ENCODE measurements at places on chromosomes 2 and 18.

- no peak for DNase-seq
These were observed 69.2 kb downstream of the PDCL3 start for GRCh38 chr2:100632037-100632436.

DNA sequence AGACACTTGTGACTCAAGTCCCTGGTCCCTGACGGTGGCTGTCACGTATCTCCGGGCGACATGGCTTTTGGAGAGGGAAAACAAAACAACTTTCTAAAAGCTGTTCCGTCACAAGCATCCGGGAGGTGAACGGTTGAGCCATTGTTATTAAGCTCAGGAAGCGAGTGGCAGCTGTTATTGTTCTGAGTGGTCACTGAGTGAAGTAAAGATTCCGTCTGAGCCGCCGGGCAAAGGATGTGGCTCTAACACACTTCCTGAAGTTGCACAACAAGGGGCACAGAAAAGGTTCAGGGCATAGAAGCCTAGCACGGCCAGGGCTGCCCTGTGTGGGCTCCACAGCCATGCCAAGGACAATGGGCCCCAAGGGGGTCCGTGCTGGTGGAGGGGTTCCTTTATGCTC is 24.3 kb downstream of the INPP5D start:
- no peak for DNase-seq

DNA sequence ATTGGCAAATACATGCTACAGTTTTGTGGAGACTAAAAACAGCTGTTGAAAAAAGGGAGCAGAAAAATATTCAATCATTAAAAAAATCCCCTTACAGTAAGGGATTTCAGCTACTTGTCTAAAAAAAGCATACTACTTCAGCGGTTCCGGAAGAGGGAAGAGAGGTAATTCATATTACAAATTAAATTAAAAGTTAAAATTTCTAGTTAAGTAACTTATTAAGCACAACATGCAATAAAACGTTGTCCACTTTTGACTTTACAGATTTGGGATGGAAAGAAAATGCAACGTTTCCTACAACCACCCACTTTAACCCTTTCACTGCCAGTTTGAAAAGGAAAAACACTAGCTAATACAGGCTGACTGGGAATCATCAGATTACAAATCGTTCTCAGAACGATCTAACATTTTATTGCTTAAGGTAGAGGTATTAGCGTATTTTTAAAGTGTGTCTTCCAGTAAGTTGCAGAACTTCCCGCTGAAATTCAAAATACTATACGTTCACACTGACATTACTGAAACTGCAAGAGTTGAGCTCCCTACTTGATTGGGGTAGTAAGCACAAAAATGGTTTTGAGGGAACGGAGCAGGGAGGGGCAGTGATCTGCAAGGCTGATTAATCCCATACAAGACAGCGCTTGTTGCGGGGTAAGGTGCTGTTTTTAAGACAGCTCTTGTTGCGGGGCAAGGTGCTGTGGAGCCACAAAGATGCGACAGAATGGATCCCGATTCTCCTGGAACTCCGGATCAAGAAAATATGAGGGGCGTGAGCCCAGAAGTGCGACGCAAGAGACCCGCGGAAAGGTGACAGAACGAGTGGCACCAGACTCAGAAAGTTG is 743 bp downstream of the HADHA start:
- peak; percentile 7 for DNase-seq

DNA sequence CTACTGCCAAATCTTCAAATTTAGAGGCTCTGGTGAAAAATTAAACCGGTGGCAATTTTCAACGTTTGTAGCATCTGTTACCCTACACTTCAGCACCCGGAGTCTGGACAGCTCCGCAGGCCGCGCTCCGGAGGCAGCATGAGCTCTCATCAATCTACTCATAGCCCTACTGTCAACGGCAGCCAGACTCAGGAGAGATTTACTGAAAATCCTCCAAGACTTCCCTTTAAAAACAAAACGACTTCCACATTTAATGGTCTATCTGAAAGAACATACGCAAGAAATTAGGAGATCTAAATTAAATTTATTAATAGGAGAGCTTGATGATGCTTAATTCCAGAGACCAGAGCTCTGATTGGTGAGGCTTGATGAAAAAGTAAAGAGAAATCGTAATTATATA is 970 bp upstream of the ADCYAP1 start:
- peak; percentile 57 for DNase-seq

DNA sequence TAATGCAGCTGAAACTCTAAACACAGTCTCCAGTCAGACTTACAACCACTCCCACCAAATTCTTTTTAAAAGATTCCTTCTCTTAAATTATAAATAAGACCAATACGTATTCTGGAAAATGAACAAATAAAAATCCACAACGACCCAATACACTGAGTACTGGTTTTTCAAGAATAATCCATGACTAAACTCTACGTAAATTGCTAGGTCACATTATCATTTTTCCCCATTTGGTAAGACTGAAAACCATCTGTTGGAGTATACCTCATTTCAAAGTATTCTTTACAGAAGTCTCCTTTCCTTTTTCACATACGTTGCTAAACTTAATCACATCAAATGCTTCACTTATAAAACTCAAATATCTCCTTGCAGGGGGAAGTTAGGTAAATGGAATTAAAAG is 6.0 kb downstream of the ZNF516 start:
- DNase-seq: no peak

GRCh38 chr2:224174990-224175389 is 135.9 kb upstream of the SERPINE2 start:
- DNase-seq: no peak

GRCh38 chr2:552906-553305 is 124.3 kb downstream of the TMEM18 start:
- no peak for DNase-seq

DNA sequence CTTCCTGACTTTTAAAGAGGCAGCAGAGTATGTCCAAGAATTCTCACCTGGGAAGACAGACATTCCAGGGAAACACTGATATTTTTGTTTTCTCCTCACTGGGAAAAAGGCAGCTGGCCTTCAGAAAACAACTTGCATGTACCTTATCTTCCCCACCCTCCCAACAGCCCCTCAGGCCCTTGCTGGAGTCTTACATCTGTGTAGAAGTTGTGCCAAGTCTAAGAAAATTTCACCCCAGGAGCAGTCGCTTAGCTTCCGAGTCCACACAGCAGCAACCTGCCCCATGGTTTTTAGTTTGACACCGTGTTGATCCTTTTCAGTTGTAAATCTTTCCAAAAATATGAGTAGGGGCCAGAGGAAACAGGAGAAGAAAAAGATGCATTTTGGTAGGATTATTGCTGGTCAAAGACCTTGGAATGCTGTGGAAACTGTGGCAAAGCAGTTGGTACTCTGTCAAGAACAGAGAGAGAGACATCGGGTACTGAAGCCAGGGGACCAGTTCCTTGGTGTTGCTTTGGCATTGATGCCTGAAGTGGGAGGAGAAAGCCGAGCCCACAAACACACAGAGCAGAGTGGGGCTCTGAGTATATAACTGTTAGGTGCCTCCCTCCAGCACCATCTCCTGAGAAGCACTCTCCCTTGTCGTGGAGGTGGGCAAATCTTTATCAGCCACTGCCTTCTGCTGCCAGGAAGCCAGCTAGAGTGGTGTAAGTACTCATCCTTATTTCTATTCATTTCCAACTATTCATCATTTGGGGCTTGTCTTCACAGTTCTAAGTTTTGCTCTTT is at the start of gene SLC14A1:
Gene SLC14A1, plus strand, starts transcription at position 615 of the 789 bp plus-strand sequence. CDS start 6,140 bp downstream, outside the sequence.
- no peak for DNase-seq

- DNase-seq: no peak
These were observed 14.1 kb downstream of the ZFP36L2 start for GRCh38 chr2:43212216-43212835.

DNA sequence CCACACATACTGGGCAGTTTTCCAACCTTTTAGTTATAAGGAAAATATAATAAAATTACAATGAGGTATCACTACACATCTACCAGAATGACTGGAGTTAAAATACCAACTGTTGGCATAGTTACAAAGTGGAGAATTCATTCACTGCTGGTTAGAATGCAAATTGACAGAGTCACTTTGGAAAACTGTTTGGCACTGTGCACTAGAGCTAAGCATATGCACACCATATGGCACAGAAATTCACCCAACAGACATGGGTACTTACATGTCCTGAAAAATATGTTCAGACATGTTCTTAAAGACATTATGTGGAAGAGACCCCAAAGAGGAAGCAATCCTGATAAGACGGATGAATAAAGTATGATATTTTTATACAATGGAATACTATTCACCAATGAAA is 686.1 kb upstream of the RAB6C start:
- DNase-seq: no peak

DNA sequence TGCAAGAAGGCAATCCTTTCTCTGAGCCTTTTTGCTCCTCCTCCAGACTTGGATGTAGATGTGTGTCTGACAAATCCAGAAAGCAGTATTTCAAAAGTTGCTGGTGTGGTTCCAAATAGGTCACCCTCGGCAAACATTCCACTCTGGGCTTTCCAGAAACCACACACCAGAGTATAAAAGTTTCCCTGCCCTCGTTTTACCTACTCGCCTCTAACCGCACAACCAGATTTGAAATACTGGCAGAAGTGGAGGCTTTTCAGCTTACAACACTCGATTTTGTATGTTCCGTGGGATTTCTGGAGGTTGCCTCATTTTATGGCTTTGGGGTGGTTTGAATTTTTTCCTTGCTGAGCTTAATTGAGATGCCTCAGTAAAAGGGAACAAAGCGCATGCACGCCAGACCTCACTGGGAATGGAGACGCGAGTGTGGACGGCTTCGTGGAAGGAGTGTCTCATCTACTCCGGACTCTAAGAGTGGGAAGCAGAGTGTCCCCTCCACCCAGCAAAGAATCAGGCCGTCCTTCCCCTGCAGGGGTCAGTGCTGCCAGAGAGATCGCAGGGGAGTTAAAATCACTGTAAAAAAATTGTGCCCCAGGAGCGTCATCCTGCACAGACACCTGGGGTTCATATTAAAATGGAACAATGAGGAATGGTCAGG is 44.0 kb upstream of the RPL31 start:
- DNase-seq: peak; percentile 91

DNA sequence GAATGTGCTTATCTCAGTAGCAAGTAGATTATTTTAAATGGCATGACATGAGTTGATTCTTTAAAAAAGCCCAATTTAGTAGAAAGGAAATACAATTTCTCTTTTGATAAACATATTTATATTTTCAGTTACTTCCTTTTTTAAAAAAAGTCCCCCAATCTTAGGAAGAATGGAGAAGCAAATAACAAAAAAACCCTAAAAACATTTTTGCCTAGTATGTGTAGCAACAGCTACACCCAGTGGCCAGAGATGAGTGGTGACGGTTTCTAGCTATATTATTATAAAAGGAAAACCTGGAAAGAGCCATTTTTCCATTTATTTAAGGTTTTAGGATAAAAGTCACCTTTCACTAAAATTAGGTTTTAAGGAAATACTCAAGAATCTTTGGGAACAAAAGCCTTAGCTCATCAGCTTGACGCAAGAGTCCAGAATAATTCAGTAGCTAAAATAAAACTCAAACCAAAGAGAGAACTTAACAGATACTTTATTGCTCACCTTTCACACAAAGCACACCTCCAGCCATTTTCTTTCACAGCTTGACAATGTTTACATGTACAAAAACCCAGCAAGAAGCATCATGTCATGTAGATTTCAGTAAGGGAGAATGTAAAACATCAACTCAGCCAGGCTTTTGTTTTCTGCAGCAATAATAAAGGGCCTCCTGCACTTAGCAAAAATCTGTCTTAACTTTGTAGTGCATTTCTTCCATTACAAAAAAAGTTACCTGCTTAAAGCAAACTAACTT is 15.7 kb downstream of the FAM98A start:
- DNase-seq: peak; percentile 44

- DNase-seq: no peak
These were observed 221.7 kb downstream of the GCA start for GRCh38 chr2:162565666-162566065.

DNA sequence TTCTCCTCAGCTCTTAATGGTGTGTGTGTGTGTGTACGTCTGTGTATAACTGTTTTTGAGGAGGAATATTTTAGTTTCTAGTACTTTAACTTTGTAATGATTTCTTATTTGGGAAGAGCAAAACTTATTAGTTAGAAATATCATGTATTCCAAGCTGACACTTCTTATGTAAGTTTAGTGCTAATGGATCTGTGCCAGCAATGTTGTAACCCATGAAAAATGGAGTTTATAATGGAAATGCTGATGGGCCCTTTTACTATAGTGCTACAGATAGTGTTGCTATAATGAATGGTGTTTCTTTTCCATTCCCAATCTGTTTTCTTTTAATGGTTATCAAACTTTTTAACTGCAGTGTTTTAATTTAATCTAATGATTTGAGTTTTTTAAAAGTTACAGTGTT is 49.8 kb upstream of the OTX1 start:
- no peak for DNase-seq

DNA sequence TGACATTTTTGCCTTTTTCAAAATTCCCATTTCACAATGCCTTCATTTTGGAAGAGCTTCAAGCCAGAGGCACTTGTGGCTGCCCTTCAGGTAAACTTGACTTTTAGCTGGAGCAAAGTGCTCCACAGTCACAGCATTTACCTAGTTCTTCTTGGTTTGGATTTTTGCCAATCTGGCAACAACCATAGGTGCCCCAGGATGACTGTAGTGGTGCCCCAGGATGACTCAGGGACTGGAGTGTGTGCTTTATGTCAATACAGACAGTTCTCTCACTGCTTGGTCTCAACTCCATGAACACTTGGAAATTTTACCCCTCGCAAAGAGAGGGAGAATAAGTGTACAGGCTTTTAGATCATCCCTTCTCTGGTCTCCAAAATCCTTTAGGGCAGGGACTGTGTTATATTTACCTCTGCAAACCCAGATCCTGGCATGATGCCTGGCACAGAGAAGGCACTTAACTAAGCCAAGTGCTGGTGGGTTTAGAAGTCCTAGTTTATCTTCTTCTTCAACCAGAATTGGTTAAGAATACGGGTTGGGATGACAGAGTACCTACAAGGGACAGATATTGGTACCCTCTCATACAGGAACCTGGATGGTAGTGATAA is 15.3 kb upstream of the PTPN4 start:
- DNase-seq: no peak

Data from AG20443 (cell line).